ENCODE measurements at places on chromosomes 5 and 9.

DNA sequence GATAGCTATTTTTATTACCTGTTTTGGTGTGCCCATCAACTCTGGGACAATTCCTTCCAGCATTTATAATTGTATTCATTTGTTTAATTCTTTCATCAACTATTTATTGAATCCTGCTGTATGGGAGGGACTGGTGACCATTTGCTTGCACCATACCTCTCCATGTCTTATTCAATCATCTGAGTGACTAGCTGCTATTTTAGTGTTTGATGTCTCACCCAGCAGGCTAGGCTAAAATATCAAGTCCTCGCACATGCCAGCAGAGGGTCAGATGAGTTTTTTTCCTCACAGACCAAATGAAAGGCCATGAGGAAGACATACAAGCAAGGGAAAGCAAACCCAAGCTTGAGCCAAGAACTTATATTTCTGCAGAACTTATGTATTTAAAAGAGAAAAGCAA, 63.9 kb downstream of the CETN3 start:
- no peak for DNase-seq

DNA sequence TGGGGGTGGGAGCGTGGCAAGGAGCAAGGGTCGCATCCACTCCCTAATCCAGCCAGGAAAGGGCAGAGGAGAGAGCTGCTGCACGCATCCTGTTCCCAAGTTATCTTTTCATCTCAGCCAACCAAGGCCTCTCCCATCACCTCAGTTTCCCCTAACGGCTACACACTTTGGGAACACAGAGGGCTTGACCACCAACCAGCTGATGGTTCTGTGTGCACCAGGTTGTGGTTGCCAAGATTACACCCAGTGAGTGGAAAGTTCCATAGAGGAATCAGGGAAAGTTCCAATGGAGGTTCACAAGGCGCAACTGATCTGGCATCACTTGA, 53.9 kb downstream of the ADAM19 start:
- no peak for DNase-seq

GRCh38 chr5:112417931-112418658, 982 bp downstream of the EPB41L4A start:
- DNase-seq = peak; percentile 45

GRCh38 chr5:124045412-124045811, 533.4 kb downstream of the CSNK1G3 start:
- no peak for DNase-seq
